ENCODE measurements at places on chromosomes 4 and X.

DNA sequence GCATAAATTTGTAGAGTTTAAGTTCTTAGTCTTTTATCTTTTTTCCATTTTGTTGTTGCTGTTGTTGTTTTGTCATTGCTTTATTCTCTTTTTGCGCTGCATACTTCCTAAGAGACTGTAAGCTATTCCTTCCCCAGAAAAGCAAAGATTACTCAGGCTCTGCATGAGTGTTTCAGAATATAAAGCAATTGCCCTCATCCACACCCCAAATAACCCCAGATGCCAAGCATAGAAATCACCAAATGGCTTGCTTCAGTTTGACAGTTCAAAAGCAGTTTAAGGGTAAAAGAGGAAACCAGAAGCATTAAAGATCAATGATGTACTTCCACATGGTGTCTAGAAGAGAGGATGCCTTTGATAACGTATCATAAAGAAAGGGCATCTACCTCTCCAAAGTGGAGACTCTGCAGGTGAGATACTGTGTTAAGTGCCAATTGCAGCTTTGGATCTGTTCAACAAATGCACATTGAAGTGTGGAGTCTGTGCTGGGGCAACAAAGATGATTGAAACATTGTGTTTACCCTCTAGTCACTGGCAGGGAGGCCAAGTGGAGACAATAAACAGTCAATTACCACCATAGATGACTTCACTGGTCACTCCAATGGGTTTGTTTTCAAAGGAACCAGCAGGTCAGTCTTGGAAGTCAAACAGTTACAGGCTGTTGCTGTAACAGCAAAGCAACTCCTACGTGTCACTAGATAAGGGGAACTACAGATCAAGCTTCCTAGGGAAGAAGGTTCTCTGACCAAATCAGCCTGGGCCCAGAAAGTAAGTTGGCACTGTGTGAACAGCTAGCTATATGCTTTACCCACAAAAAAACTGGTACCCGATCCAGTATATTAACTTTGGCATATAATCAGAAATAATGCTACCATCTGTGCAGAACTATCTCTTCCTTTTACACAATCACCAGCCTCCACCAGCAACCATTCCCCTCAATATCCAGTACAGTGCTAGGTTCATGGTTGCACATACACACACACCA is 40.6 kb upstream of the IL21 start:
- no peak for DNase-seq

DNA sequence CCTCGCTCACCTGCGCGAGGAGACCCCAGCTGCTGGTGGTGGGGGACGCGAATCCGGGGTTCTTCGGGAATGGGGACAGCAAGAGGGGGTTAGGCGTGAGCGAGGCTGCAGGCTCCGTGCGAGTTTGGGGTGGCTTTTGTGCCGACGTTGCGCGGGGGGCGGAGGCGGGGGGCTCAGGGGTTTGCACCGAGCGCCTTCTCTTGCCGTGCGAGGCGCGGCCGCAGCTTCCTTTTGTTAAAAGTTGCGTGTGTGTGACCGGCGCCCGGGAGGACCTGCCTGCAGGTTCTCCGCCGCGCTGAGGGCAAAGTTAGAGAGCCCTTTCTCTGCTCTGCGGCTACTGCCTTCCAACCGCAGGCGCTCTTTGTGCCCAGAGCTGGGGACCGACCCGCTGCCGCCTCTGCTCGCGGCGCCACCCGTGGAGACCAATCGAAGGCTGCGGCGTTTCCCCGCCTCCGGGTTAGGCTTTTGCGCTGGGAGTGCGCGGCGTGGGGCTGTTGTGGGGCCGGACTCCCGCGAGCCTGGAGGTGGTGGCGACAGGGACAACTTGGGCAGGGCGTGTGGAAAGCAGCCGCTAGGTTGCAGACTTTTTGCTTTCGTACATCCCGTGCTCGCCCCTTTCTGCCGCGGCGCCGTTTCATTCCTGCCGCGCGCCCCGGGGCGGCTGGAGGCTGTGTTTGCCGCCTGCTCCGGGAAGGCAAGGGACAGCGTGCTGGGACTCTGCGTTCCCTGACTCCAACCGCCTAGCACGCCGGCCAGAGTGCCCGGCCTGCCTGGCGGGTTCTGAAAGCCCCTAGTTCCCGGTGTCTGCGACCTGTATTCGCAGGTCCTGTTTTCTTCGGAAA is 716 bp downstream of the KIT start:
- DNase-seq: no peak

DNA sequence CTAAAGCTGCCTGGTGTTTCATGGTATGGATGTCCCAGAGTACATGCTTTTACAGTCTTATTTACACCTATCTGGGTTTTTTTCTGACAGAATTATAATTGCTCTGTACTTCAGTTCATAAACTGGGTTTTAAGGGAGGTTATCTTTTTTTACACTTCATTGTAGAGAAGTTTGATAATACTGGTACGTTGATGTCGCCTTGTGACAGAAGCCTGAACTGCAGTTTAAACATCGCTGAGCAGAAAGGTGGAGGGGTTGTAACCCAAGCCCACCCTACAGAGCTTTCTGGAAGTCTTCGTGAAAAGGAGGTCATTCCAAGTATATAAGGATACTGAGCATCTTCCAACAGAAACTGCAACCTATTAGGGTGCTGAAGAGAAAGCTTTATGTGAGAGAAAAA is 46.4 kb downstream of the BEX1 start:
- no peak for DNase-seq

DNA sequence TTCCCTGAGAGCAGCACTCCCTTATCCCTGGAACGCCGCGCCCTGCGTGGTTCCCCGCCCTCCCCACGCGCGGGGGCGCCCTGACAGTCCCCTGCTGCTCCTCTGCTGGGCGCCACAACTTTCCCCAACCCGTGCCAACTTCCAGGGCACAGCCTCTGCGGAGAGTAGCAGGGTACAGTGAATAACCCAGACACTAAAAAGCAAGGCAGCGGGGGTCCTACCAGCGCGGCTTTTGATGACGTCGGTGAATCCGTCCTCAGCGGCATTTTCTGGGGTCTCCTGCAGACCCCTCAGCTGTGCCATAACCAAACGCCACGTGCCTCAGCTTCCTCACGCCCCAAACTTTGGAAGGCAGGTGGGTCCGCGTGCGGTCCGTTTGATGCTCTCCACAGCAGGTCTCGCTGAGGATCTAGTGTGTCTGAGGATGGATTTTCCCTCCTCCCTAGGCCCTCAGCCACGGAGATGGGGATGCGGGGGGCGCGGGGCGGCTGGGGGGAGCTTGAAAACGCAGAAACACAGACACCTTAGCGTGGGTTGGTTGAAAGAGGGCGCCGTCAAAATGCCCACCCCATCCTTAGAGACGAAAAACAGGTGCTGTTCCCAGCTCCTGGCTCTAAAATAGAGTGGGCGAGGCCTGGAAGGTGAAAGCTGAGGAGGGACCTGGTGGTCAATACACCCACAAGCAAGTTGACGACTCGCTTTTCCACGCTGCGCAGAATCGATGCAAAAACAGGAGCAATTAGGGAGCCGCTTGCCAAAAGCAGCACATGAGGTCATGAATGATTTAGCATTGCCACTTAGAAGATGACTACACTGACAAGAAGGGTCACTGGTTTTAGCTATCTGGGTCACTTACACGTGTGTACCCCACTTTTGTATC is 405.6 kb downstream of the FAM47A start:
- no peak for DNase-seq

- no peak for DNase-seq
Measured at GRCh38 chr4:91630764-91631163, 673.0 kb upstream of the GRID2 start.

DNA sequence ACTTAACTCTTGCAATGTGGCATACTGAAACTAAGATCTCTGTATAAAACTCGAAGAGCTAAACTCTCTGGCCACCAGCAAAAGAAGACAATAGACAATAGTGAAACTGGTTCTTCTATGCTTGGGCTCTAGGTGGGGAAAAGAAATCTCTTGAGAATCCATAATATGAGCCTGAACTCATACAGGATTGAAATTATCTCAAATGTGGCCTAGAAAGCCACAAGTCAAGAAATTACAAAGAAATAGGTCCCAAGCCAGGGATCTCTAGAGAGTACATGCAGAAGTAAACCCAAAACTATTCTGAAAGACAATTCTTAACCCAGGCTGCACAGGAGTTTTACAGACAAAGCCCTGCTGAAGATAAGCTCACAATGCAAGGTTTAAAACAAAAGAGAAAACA is 127.4 kb downstream of the ANAPC10 start:
- DNase-seq: no peak

DNA sequence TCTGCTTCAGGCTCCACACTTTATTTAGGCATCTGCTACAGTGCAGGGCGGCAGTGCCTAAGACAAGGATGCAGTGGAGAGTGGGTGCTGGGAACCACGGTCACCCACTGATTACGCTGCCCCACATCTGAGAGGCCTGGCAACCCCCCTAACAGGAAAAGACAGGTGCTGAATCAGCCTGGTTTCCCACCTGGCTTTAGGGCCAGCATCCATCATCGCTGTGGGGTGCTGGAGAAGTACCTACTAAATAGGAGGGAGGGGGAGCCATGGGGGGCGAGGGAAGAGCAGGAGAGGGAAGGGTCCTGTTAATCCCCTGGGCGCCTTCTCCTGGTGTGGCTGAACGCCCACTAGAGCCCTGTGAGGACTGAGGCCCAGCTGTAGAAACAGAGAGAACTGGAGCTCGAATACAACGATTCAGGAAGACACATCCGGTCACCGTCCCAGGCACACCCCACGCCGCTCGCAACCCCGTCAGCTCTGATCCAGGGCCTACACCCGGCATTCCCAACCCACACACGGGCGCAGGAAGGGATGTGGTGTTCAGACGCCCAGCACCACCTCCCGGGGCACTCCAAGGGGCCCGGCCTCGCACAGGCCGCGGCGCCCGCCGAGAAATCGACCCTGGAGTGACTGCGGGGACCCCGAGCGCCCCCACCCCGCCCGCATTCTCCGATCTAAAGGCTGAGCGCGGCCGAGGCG is 554 bp downstream of the DCTD start:
- no peak for DNase-seq

DNA sequence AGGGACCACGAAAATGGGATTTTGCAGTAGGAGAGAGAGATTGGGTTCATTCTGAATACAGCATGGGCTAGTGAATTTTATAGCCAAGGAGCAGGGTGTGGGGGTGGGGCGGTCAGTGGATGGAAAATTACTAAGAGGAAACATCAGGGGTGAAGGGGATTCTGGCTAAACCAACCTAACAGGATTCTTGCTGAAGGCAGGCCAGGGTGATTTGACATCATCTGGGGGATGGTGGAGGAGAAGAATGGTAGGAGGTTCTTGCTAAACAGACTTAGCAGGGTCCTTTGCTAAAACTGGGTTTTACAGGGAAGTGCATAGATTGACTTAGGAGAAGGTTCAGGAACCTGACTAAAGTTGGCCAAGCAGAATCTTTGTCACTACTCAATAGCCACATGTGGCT is 91.9 kb downstream of the DNAAF6 start:
- no peak for DNase-seq

DNA sequence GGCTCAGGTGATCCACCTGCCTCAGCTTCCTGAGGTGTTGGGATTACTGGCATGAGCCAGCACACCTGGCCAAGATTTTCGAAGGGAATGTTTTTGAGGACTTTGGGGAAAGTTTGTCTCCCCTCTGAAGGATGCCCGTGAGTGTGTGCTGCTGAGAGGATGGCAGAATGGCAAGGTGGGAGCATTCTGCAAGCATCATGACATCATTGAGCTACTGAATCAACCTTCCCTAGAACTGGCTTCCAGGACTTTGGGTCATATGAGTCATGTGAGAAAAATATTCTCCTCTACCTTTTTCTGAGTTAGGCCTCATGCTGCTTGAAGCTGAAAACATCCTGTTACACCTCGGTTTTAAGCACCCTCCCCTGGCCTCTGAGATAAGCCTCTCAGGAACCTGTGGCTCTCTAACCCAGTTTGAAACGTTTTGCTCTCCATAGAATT is 31.0 kb downstream of the TMEM131L start:
- DNase-seq: no peak

- DNase-seq: no peak
Measured at GRCh38 chr4:73308286-73308685, 49.7 kb upstream of the ANKRD17 start.

DNA sequence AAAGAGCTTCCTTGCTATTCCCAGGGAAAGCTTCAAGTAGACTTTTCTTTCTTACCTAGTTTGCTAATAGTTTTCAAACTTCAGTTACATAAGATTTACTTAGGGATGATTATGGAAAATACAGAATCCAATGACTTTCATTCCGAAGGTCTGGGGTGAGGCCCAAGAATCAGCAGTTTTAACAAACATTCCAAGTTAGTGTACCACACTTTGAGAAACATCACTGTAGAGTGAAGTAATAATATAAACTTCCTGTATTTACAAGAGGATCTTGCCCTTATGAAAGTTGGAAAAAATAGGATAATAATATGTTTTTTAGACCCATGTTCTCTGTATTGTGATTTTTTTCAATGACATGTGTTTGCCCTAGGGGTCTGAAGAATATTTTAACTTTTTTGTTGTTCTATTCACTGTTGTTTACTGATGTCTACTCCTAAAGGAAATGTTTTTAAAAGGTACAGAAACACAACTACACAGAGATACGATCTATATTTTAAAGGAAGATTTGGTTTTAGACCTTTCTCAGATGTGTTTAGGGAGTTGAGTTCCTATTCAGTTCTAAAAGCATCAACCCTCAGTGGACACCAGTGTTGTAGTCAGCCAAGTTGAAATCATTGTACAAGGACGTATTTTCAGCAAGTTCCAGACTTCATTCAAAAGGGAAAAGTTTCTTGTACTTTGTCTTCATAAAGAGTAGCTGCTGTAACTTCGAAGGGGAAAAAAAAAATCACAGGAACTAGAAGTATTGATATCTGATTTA is 295.8 kb upstream of the SLC7A11 start:
- DNase-seq: no peak

GRCh38 chr4:72641611-72642010 is 72.6 kb upstream of the ADAMTS3 start:
- no peak for DNase-seq

DNA sequence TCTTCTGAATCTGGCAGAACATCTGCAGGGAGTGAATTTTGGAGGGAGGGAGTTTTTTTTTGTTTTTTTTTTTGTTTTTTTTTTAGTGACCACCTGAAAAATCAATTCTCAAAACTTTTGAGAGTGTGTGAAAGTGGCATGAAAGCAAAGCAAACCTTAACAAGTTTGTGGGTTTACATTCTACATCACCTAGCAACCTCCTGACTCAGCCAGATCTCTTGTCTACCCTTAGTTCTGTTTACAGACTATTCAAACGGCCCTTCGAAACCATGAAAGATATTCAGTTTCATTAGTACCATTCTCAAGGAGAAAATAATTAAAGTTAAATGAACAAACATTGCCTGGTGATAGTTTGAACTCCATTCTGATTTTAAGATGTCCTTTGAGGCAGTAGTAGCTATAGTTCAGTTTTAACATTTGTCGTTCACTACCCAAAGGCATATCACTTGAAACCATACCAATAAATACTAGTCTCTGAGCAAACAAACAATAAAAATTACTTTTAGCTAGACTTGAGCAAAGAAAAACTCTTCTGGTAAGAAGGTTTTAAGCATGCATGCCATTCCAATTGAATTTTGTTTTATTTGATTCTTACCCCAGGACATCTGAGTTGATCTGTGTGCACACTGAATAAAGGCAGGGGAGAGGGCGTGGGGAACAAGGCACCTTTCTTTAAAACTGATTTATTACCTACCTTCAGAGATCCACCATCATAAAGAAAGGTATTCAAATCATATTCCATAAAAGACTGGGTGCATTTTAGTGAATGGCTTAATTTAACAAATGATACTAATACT is 137.7 kb downstream of the ARX start:
- DNase-seq: no peak

Measured in GOT3 (cell line).